NCI-H748 treated with DMSO at 0.1 percent for 48 hours (cell line): ENCODE measurements at places on chromosomes 7 and 10.

- DNase-seq = no peak
Measured at GRCh38 chr7:55212176-55212575, 153.0 kb upstream of the LANCL2 start.

GRCh38 chr7:156654511-156655234 is 14.1 kb downstream of the RNF32 start:
- DNase-seq = no peak

DNA sequence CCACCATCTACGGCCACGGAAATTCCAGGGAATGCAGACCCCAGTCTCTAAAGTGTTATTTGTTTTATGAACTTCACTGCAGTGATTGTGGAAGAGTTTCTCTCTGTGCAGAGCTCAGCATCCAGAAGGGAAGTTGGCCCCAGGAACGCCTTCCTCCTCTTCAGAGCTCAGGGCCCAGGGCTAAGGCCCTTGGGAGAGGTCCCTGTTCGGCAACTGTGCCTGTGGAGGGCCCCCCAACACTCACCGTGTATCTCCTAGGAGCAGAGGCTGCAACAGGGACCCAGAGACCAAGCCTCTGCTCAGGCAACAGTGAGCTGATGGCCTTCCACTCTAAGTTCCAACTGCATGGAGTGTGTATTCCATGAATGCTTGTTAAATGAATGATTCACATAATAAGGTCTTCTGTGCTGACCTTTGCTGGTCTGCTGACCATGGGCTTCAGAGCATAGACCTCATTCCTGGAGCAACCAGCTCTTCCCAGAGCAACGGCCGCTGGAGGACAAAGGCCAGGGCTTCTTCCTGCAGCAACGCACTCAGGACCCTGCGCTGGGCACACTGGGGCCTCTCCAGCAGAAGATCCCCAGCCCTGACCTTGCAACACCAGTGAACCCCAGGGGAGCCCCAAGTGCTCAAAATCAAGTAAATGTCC is 7.7 kb downstream of the DIP2C start:
- DNase-seq = no peak

DNA sequence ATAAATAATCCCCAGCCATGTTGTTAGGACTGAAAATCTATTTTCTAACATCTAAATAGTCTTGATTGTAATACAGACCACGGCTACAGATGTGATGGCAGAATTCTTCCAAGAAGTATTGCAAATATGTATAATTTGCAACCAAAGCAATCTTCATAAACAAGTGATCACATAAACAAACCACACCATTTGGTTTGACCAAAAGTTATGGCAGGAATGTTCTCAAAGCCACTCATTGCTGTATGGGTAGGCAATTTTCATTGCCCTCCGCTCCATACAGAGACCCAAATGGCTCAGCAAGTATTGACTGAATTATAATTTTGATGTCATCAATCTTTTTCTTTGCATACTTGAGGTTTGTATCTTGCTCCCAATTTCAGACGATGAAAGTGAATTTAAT is 19.0 kb upstream of the RHOBTB1 start:
- no peak for DNase-seq

DNA sequence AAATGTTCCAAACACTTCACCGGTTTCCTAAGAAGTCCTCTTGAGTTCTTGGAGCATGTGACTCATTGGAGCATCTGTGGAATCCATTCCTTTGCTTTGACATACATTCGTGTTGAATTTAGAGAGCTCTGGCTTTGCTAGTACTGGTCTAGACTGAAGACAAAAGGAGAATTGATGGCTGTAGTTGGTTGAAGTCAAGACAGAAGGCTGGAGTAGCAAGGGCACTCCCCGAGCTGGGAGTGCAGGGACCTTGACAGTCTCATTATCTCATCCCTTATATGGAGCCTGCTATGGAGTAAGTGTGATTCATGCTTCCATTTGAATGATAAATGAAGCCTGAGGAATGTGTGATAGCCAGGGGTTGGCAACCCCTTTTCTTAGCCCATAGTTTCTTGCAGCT is 1249.1 kb downstream of the TYW1 start:
- DNase-seq = no peak
